ENCODE measurements at places on chromosomes 12 and 14.

GRCh38 chr12:124537525-124538193 is 29.8 kb downstream of the NCOR2 start:
- no peak for DNase-seq

GRCh38 chr14:77098529-77099353 is 683 bp downstream of the CIPC start:
- DNase-seq: no peak

- DNase-seq: no peak
Measured at GRCh38 chr14:32211068-32211404, 8.0 kb upstream of the RNU6-8 start.

- no peak for DNase-seq
Measured at GRCh38 chr12:131681257-131681620, 29.7 kb upstream of the SFSWAP start.

GRCh38 chr14:78970677-78971076 is 800.5 kb downstream of the NRXN3 start:
- DNase-seq: no peak

DNA sequence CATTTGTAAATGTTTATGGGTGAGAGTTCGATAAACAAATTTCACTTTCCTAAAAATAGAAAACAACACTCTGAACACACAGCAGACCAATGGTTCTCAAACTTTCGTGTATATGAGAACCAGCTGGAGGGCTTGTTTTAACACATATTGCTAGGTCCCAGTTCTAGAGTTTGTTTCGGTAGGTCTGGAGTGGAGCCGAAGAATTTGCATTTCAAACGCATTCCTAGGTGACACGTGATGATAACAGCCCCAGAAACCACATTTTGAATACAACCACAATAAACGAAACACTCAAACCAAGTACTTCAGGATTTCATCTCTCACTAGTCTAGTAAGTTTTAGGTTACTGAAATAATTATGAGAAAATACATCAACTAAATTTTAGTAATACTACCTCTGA is 17.1 kb downstream of the SEC23A start:
- no peak for DNase-seq
